B cell (primary cell): ENCODE measurements at places on chromosomes 3 and 15. TPM values are rescaled to one million over a fixed set of nuclear protein-coding genes. Genes with fewer than 3 reads are reported as not detected.

The DUOXA2 gene
- total RNA-seq, result not detected in 2 replicates

The C3orf49 gene
- total RNA-seq, result not detected in 2 replicates

The NR1I2 gene
- total RNA-seq, result 0.30 and 0.73 TPM in 2 replicates

The PP2D1 gene
- not detected in 2 replicates for total RNA-seq

The ADGRG7 gene
- total RNA-seq, result not detected in 2 replicates

The WDR93 gene
- total RNA-seq, result 0.12 and 0.29 TPM in 2 replicates

The CNBP gene
- total RNA-seq, result 294 and 304 TPM in 2 replicates

The ZNF660 gene
- total RNA-seq, result 7.5 and 8.7 TPM in 2 replicates

The SRGAP3 gene
- 1.5 and 3.4 TPM in 2 replicates for total RNA-seq
